CD8-positive, alpha-beta T cell (primary cell): ENCODE measurements at places on chromosomes 3 and 15.

DNA sequence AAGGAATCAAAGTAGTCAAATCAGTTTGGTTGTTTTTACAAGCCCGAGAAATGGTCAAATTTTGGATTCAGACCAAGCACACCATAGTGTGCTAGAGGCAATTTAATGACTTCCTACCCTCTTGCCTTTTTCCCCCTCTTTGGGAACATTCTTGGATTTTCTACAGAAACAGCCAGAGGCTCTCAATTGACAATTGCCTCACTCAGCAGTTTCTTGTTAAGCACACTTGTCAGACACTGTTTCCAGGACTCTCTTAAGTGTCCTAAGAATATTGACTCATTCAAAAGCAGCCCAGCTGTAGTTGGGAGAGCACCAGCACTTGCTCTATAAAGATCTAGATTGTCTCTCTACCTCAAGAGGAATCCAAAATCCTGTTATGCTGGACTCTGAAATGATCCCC is 1.5 kb upstream of the SLC35G2 start:
- DNase-seq: no peak

- DNase-seq: no peak
Observed at GRCh38 chr3:188860147-188860546, 311.6 kb upstream of the TPRG1 start.

GRCh38 chr3:8903191-8903590 is 60.1 kb downstream of the RAD18 start:
- no peak for DNase-seq

DNA sequence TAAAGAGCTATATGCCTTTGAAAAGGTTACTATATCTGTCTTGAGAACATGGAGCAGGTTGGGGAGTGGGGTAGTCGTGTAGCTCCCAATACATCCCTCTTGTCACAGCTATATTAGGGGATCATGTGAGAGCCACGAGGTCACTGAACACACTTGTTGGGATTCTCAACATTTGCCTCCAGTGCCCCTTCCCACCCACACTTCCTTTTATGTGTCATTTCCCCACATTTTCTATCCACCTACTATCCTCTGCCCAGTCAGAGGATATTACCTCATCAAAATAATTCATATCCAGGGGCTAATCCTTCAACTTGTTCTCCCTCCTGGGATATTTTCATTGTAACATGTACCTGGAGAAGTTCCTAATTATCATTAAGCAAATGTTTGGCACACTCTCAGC is 85.0 kb downstream of the CYP19A1 start:
- no peak for DNase-seq

GRCh38 chr15:67031331-67031730 is 34.1 kb upstream of the SMAD3 start:
- DNase-seq: no peak

- DNase-seq: peak; percentile 10
Observed at GRCh38 chr15:58227706-58228543, 89.7 kb downstream of the AQP9 start.

DNA sequence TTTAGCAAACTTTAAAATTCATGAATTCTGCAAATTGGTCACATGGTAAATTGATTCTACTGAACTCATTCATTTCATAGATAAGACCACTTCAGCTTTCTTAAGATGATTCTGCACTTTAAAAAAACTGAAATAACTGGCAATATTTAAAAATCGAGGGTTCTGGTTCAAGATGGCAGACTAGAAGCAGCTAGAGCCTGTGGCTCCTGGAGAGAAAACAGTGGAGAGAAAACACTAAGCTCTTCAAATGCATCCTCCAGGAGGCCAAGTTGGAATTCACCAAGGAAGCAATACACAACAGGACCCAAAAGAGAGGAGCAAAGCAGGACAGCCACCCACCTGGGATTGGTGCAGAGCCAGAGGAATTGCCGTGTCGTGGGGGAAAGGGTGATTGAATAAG is 132.1 kb downstream of the SPATA16 start:
- DNase-seq: no peak
